Hematopoietic multipotent progenitor cell treated with erythropoietin and hydrocortisone succinate and interleukin-3 and kit ligand, for 15 days (in vitro differentiated cells): ENCODE measurements at places on chromosomes 5 and 9.

DNA sequence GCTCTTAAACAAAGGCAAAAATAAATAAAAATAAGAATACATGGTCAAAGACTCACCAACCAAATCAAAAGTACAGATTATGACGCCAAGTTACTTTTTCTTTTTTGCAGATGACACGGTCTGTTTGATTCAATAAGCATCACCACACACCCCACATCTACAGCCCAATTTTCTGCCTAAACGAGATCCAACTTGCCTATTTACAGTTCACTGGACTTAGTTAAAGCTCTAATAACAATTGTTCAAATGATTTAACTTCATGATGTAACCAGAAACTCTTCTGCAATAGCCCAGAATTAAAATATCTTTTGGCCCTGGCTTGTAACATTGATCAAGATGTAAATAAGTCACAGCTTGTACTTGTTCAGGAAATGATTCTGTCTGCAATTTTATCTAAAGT is 590.3 kb upstream of the C9orf72 start:
- DNase-seq: no peak

GRCh38 chr5:171363846-171364245 is 23.8 kb upstream of the NPM1 start:
- no peak for DNase-seq

- no peak for DNase-seq
Measured at GRCh38 chr5:152288499-152288898, 116.6 kb downstream of the NMUR2 start.

DNA sequence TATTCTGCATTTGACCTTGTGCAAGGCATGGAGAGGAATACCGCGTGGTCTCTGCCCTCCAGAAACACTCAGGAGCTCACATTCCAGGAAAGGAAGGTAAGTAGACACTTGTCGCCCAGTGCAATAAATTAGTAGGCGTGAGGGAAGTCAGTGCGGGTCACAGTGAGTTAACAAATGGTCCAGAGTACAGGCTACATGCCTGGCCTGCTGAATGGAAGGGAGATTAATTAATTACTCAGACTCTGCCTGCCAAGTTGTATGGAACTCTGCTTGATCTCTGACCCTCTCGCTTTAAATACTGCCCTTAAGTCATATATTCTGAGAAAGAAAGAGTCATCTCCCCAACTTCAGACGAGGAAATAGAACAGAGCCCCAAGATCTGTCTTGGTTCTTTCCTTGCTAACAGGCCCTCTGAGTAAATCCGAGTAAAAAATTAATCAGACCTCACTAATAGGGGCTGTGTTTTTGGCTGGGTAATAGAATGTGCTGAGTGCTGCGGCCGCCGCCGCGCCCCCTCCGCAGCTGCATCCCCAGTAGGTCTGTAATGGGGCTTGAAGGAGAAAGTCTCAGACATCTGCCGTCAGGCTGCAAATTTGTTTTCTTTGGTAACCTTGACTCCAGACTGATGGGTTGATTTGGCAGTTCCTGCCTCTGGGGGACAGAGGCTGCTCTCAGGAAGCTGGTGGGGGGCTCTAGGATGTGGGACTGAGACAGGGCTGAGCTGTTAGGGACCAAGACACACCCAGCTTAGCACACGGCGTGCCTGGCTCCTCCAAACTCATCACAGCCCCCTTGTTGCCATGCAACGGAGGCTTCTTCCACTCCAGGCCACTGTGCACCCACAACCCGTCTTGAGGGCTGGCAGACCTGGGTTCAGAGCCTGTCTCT is 144.4 kb downstream of the NSG2 start:
- no peak for DNase-seq

- no peak for DNase-seq
Measured at GRCh38 chr5:101877451-101877850, 418.6 kb downstream of the SLCO4C1 start.

DNA sequence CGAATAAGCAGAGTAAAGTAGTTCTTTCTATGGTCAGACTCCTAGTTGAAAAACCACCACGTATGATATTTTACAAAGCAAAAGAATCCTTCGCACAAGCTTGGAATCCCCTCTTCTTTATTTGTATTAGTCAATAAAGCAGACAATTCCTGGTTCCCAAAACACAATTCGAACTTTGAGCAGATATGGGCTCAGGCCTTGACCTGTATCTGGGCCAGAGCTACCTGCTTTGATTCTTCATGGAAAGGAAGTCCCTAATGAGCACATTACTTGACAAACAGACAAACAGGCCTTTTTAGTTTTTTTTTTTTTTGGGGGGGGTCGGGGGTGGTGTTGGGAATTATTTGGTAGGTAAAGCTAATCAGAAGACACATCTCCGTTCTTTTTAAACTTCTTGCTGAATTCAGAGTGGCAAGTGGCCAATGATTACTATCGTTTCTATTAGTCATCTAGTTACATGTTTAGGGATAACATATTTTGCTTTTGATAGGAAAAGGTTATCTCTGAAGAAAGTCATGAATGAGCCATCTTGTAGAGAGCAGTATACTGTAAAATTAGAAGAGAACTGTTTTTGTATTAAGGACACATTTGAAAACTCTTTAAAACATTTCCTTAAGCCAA is 116.6 kb upstream of the HMHB1 start:
- no peak for DNase-seq

GRCh38 chr5:74414228-74414627 is 226.3 kb downstream of the ENC1 start:
- no peak for DNase-seq

DNA sequence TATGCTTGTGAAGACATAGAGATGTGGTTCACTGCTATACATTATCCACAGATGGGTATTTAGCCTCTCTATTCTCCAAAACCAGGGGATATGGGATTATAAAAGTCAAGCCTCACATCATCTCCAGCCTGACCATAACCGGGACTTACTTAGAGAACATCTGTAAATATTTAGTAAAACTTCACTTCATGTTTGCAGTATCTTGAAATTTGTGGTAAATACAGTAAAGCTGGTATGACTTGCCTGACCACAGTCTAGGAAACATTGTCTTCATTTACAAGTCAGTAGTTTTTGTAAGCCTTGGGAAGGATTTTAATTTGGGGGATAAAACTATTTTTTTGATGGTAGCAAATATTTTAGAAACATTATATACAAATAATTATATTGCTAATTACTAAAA is 64.2 kb downstream of the MAST4 start:
- no peak for DNase-seq

GRCh38 chr5:167801999-167802398 is 489.4 kb upstream of the WWC1 start:
- no peak for DNase-seq

- no peak for DNase-seq
Measured at GRCh38 chr5:178203670-178204181, 607 bp upstream of the HNRNPAB start.

DNA sequence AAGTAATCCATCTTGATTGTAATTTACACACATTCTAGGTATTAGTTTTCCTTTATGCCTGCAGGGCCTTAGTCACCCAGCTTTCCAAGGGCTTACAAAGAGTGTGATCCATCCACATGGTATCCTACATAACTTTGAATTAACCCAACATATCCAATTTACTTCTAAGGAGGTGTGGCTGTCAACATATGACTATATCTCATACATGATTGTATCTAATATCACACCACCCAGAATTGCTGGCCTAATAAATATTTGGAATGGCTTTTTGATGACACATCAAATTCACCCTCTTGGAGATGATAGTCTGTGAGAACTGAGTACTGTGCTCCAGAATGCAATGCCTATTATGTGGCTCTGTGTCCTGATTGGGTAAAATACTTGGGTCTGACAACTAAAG is 363.3 kb upstream of the GRIN3A start:
- DNase-seq: no peak

GRCh38 chr5:136032564-136032963 is 3.8 kb downstream of the TGFBI start:
- no peak for DNase-seq

- DNase-seq: no peak
Measured at GRCh38 chr5:91424638-91425436, 41.7 kb upstream of the ARRDC3 start.

DNA sequence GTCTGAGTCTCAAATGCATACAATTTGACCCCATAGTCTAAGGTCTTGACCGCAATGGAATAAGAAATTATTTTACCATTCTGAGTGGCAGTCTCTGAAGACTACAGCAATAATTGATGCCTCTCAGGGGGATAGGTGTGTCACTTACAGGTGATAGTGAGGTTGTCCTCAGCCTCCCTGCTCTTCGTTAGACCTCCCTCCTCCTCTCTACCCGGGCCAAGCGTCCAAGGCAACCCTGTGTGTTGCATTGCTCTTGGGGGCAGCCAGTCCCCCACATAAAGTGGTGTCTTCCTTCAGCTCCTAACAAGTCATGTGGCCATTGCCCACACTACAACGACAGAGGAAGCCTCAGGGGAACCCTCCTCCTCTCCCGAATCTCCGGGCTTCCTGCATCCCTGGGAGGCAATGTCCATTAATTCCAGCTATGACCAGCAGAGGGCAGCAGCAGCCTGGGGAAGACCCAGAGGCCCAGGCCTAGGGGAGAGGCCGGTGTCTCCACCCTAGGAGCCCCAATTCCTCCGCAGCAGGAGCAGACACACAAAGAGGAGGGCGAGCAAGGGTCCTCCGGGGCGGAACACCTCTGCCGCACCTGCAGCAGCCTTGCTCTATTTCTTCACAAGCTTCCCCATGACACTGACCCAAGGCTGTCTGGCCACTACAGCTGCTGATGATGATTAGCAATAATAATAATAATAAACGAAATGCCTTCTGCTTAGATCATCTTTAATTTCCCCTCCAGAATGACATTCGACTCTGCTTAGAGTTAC is 134.8 kb downstream of the KCNIP1 start:
- DNase-seq: peak; percentile 59

- no peak for DNase-seq
Measured at GRCh38 chr9:17229945-17230560, 95.2 kb downstream of the CNTLN start.

GRCh38 chr9:13524245-13524644 is 244.8 kb upstream of the MPDZ start:
- DNase-seq: no peak

GRCh38 chr5:175288048-175288621 is 155.8 kb downstream of the DRD1 start:
- DNase-seq: no peak

GRCh38 chr9:29062446-29062845 is 1489.2 kb upstream of the C9orf72 start:
- no peak for DNase-seq

DNA sequence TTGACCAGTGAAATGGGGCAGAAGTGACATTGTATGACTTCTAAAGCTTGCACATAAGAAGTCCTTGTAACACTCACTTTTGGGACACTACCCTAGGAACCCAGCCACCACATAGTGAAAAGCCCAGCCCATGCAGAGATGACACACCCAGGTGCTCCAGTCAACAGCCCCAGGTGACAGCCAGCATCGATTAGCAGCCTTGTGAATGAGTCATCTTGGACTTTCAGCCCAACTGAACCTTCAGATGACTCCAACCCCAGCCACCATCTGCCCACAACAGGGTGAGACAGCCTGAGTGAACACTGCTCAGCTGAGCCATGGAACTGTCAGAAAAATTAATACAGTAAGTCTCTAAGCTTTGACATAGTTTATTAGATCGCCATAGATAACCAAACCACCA is 458.6 kb downstream of the ZSWIM6 start:
- no peak for DNase-seq

DNA sequence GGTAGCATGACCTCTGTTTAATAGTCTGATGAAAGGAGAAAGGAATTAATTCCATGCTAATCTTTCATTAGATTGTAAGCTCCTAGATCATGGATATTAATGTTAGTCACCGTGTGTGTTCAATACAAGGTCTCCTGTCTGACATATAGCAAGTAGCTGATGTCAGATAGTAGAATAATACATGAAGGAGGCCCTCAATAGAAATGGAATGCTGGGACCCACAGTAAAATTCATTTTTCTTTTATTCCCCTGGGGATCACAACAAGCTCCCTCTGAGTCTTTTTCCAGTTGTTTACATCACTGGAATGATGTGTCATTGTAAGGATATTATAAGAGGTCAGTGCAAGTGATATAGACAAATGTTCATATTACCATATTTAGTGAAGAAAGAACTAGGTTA is 240.3 kb upstream of the TRPC7 start:
- DNase-seq: no peak

DNA sequence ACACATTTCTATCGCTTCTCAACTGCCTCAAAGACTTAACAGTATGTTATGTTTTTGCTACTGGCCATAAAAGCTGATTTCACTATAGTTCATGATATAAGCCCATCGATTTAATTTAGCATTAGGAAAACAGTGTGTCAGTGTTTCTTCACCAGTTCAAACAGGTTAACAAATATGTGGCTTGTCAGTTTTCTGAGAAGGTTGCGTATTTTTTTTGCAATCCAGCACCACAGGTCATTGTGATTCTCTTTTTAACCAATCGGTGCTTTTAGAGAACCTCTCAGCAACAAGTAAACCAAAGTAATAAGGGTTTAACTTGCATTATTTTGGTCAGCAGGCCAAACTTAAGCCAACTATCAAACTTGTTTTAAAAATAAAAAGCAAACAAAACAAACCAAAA is 409.6 kb downstream of the NFIB start:
- no peak for DNase-seq

GRCh38 chr9:16501141-16501540 is 369.3 kb downstream of the BNC2 start:
- DNase-seq: no peak

- DNase-seq: no peak
Measured at GRCh38 chr5:180129291-180130190, 58.0 kb upstream of the RNF130 start.

DNA sequence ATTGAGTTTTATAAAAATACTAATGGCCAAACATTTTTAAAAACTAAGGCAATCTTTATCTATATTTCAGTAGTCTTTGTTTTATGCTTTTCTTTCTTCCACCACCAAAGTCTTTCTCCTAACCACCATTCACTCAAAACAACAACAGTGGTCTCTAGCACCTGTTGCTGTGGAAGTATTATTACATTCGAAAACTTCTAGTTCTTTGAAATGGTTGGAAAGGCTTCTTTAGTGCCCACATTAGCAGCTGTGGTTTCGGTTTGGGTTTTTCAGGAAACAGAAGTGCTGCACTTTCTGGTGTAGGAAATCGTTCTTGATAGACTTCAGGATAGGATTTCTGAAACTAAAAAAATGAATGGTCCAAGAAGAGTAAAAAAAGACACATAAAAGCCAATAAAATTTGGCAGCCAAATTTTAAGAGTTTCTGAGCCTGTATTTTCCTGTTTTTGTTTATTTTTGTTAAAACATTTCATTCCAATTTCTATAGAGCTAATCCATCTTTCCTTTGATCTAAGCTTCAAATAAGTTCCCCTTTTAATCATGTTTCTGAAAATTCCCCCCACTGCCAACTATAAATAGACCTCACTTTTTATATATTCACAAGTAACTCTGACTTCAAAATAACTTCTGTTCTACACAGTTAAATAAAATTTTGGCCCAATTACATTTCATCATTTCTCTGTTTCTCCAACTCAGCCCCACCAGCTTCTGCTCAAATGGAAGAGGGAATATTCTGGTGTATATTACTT is 102.2 kb downstream of the DEPDC1B start:
- no peak for DNase-seq
